ENCODE measurements at places on chromosomes 5 and 9.
A peak's percentile ranks its signal among the peaks of the same experiment; 100 is the strongest.

- peak; percentile 6 for DNase-seq
Observed at GRCh38 chr5:137461391-137462264, 37.5 kb downstream of the SPOCK1 start.

- DNase-seq: peak; percentile 74
Observed at GRCh38 chr5:148794729-148795561, 31.5 kb upstream of the ADRB2 start.

GRCh38 chr9:137255448-137256114, 454 bp downstream of the NELFB start:
- DNase-seq: no peak

- DNase-seq: no peak
Observed at GRCh38 chr5:147327905-147328304, 93.1 kb downstream of the STK32A start.

DNA sequence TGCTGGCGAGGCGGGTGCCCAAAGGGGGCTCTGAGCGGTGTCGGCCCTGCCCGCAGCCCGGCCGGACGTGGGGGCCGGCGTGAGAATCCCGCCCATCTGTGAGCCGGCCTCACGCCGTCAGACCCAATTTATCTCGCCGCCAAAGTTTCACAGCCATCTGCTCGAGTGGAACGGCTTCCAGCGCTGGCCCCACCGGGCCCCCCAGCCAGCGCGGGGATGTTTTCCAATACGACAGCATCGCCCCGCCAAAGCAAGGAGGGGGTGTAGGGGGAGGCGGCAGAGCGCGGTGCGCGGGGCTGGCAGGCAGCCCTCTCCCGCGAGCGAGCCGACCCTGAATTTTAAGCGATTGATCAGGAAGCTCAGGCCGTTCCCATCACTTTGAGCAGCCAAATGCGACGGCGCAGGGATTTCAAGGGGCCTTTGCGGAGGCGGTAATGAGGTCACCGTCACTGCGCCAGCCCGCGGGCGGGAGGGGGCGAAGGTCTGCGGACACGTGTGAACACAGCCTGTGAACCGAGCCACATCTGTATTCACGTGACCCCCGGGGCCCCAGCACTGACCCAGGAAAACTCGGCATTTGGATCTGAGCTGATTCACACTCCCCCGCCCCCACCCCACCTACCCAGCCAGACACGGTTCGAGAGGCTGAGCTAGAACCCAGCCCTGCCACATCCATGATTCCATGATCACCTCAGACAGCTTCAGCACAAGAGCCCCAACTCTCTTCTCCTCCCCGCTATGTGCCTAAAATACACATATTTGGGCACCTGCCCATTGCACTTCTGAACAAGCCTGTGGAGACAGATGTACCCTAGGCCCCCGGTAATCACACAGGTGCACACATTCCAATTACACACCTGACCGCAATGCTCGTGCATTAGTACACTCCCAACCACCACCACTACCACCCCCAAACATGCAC, 47.8 kb upstream of the PSD2 start:
- no peak for DNase-seq

DNA sequence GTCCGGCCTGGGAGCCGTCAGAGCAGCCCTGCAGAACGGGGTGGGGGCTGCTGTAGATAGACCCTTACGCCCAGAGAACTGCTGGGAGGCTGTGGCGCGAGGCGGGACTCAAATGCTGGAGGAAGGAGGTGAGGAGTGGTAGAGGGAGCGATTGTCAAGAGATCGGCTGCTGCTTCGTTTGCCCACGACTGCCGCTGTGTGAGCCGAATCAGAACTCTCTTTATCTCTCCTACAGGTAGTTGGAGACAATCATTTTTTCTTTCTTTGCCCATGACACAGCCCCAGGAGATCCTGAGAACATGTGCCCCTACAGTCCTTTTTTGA, 456 bp downstream of the ZNF79 start:
- peak; percentile 55 for DNase-seq

DNA sequence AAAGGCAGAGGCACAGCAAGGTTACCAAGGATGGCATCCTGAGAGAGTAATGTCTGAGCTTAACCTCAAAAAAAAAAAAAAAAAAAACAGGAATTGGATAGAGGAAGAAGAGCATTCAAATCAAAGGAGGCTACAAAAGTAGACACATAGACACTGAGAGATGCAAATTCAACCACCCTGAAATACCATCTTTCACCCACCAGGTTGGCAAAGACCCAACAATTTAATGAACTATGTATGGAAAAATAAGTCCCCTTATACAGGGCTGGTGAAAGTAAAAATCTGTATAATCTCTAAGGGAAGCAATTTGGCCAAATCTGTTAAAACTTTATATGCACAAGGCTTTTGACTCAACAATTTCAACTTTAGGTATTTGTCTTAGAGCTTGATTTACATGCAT, 4.9 kb downstream of the NADK2 start:
- DNase-seq: peak; percentile 29

DNA sequence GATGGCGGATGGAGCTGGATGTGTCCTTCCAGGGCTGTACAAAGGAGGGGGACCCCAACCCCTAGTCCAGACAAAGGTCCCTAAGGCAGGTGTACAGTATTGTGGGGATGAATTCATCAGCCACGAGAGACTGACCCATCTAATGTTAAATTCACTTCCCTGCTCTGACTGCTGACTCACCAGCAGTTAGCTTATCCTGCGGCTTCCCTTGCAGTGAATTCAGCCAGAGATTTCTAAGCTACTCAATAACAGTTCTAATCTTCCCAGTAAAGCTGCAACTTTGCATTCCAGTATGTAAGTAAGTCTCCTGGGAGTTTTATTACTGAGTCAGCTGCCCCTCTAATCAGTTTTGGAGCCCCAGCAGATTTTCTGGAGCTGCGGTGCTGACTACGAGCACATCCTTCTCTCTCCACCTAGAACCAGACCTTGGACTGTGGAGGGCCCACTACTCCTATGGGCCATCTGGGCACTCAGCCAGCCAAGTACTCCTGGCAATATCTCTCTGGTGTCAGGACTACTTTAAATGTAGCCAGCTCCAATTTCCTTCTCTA, 16.1 kb downstream of the B4GALT1 start:
- DNase-seq: peak; percentile 71

DNA sequence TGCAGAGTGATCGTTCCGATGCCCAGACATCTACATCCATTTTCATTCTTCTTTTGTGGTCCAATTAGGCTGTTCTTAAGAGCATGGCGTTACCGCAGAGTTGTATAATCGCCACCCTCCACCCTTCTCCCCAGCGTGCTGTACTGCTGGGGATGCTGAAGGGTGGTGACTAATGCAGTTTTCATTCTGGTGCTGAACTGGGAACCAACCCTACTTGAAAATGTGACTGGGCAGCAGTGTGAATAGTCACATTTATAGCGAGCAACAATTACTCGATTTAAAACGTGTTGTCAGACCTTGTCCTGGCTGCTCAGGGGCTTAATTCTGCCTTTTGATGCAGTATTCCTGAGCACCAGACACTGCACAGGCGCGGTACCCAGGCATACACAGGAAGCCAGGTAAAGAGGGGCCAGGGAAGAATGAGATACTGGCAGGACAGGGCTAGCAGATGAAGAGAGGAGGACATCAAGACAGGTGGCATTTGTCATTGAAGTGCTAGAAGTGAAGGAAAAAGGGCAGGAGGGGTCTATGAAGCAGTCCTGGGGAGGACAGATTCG, 719 bp upstream of the ISCA1 start:
- DNase-seq: peak; percentile 89

DNA sequence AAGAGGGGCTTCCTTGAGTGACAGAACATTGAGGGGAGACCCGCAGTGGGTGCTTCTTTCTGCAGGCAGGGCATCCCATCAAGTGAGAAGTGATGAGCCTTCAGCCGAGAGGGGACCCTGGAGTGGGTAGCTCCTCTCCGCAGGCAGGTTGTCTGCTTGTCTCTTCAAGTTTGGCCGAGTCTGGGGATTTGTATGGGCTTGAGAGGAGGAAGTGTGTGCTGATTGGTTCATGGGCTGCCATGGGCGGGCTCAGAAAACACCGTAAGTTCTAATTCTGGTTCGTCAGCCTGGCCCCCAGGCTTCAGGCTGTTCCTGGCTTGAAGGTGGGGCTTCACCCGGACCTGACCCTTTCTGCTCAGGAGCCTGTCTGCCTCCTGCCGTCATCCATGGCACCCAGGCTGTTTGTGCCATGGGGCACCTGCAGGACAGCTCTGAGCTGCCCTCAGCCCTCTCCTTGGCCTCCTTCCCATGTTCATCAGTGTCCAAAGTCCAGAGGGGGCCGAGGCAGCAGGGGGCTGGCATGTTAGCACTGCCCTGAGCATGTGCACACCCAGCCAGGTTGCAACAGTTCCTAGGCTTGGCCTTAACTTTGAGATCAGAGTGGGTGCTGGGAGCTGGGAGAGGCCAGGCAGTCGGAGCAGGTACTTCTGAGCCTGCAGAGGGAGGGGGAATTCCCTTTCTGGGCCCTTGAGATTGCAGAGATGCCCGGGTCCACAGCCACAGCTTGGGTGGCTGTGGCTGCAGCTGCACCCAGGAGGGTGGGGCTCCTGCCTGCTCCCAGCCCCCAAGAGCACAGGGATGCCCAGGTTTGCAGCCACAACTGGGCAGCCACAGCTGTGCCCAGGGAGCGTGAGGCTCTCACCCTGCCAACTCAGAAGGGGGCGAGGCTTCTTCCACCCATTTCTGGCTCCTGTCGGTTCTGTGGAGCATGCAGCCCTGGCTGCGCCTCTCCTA, 13.5 kb upstream of the DHFR start:
- no peak for DNase-seq
